Progenitor cell of endocrine pancreas (in vitro differentiated cells): ENCODE measurements at places on chromosomes 2 and 18.

DNA sequence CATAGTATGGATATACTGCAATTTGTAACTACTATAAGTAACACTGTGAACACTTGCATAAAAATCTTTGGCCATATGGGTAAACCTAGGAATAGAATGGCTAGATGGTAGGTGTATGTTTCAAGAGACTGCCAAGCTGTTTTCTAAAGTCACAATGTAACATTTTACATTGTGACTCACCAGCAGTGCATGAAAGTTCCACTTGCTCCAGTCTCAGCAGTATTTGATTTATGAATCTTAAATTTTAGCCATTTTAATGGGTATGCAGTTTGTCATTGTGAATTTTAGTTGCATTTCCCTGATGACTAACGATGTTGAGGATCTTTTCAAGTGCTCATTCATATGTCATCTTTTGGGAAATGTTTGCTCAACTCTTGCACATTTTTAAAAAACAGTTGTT, 86.1 kb downstream of the FARSB start:
- no peak for DNase-seq

DNA sequence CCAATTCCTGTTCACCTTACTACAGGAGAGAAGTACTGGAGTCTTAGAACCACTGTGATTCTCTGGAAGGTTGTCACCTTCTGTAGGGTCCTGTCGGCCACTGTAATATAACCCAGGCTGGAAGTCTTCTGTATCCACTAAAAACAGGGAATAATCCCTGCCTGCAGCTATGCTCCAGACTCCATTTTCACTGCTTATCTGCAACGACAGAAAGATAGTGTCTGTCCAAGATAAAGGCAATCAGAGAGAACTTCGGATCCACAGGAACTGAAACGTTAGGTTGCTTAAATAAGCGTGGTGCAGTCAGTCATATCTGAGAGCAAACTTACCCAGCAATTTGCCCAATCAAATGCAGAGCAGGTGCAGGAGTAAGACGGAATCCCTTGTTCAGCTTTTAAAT, 34.2 kb downstream of the ALS2 start:
- no peak for DNase-seq

- no peak for DNase-seq
These were observed 99.4 kb downstream of the WDSUB1 start for GRCh38 chr2:159187106-159187505.

- DNase-seq = no peak
These were observed 63.9 kb downstream of the NEB start for GRCh38 chr2:151670346-151670745.

DNA sequence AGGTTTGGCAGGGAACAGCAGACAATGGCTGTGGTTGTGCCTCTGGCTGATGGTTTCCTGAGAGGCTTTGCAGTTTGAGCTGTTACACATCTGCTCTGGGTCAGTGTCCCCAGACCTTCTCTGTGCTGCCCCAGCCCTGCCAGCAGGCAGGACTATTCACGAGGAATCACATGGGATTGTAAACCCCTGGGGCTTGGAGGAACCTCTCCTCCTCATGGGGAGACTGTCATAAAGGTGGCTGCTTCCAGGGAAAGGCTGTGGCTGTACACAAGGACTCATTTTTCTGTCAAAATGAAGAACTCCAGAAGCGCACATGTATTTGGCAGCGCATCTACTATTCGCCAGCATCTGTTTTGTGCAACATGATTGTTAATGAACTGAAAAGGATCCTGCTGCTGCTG, 142.6 kb upstream of the CYP1B1 start:
- no peak for DNase-seq

- no peak for DNase-seq
These were observed 4.2 kb upstream of the CCDC178 start for GRCh38 chr18:33444709-33445108.

DNA sequence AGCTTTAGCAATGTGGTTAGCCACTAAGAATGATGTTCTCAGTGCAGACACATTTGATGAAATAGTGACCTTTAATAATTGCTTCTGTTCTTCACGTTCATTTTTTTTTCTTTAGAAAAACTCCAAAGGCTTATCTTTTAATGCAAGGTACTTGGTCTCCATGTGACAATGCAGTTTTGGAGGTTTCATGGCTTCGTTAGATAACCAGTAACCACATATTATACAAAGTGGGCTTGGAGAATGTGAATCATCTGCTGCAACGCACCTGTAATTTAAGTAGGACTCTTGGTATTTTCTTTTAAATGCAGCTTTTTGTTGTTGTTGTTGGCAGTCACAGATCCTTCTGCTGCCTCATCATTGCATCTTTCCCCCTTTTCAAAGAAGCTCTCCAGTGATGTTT, 1606.3 kb downstream of the SUCLG1 start:
- no peak for DNase-seq

GRCh38 chr2:191038241-191038725, 24.3 kb upstream of the STAT1 start:
- no peak for DNase-seq

DNA sequence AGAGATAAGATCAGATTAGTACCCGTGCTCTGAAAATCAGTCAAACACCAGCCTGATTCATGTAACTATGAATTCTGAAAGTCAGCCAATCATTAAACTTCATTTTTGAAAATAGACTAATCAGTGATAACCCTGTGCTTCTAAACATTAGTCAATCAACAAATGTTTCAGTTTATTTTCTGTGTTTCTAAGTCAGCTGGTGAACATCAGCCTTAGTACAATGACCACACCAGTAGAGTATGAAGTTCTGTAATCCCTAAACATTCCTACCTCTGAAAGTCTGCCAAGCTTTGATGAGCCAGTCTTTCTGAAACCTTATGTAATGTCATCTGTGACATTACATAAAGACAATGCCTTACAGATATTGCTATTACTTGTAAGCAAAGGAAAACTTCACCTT, 807.4 kb upstream of the CRIM1 start:
- DNase-seq = no peak

DNA sequence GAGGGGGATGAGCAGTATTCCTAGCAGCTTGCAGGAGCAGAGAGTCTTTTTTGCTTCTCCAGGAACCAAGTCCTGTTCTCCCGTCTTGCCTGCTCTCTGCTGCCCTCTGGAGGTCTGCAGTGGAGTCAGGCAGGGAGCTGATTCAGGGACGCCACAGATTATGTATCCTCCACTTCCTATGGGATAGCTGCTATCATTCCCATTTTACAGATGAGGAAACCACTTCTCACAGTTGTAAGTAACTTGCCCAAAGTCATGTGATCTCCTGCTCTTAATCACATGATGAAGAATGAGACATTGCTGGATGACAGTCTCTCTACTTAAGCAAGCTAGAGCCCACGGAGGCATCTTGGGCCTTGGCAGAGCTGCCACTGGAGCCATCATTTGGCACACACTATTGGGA, 8.3 kb downstream of the SLC4A5 start:
- peak; percentile 72 for DNase-seq

- no peak for DNase-seq
These were observed 201.3 kb downstream of the GCA start for GRCh38 chr2:162545254-162545653.

DNA sequence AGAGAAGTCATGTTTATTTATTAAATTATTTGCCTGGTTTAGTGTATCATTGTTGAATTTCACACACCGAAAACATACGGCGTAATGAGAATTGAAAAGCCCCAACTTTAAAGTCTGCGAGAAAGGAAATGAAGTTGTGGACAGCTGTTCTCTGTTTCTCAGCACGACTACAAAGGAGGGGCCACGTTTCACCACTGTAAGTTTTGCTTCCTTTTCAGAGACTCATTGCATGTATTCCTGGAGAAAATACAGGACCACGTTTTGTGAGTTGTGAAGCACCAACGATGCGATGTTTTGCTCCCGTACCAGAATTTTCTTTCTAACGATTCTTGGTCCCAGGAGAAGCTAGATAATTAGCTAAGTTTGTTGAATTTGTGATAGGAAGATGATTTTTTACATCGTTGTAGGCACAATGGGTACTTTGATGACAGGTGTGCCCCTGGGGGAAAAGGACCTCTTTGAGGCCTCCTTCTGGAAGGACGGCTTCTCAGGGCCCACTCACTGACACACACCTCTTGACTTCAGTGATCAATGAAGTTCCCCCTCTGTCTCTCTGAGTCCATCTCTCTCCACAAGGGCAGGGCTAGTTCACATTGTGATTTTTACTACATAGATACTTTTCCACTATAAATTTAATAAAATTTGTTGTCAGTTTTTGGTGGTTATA, 23.7 kb upstream of the ACKR3 start:
- no peak for DNase-seq

DNA sequence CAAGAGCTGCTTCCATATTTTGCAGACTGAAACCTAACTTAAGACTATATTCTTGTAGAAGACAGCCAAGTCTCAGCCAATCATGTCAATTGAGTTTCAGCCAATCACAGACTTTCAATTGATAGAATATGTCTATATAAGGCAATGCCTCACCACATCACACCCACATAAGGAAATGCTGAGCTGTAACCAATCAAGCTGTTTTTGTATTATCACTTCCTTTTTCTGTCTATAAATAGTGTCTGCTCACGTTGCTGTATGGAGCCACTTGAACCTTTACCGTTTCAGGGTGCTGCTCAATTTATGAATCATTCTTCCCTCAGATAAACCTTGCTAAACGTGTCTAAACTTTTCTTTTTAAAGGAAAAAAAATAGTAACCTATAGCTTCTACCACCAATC, 1554.4 kb upstream of the LRRTM1 start:
- no peak for DNase-seq

DNA sequence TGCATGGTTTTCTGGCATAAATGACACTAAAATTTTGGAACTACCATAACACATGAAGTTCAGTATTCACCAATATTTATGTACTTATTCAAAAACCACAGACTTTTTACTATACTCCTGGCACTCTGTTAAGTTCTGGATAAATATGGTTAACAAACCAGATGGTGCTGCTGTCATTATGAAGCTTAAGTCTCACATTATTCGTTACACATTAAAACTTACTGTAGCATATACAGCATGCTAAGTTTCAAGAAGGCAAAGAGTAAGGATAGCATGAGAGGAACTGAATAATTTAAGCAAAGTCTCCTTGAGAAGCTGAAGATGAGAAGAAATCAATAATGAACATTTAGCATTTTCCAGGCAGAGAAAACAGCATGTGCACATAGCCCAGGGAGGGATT, 929.5 kb downstream of the NRXN1 start:
- no peak for DNase-seq

GRCh38 chr18:78128004-78128403, 851.6 kb upstream of the SALL3 start:
- DNase-seq = no peak

DNA sequence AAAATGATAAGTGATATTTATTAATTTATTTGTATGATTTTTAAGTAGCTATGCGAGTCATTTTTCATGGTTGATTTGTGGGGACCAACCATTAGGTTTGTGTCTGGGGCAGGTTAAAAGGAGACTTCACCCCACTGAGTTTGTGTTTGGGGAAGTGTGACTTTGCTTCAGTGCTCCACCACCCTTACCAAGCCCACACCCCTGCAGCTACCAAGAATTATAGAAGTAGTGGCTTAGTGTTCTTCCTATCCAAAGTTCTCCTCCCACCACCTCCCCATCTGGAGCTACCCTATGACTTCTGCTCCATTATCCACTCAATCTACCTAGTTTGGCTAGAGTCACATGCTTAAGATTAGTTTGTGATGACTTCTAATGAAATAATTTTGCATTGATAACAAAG, 182.1 kb upstream of the ZEB2 start:
- DNase-seq = no peak

- DNase-seq = no peak
These were observed 195.3 kb downstream of the SMAD2 start for GRCh38 chr18:47735041-47735702.

- no peak for DNase-seq
These were observed 399.8 kb downstream of the TMEM182 start for GRCh38 chr2:103161456-103162289.

DNA sequence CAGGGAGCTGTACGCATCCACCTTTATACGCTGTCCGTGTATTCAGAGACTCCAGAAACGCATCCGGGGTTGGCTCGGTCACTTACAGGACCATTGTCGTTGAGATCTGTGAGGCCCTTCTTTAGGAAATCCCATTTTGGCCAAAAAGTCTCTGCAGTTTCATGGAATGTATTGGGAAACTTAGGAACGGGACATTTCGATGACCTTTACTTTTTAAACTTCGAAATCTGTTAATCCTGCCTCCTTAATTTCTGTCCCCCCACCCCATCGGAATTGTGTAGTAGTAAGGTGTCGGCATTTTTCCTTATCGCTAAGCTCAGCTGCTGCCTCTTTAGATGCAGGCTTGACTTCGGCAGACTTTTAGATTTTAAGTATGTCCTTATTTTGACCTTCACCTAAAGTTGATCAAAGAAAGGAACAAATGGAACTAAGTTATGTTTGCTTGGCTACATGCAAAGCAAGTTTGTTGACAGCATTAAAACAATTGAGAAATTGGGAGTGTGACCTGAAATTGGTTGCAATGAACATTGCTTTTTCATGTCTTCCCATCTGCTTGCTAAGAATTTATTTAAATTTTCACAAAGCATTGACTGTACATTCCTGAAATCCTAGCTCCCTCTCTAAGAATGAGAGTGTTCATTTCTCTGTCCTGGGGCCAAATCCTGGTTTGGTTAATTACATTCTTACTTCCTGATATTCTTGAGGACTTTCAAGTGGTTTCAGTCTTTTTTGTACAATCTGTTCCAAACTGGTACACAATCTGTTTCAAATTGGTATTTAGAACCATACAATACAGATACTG, 884 bp upstream of the RAPH1 start:
- no peak for DNase-seq
